ENCODE measurements at places on chromosomes 2 and 18. TPM values are rescaled to one million over a fixed set of nuclear protein-coding genes. Genes with fewer than 3 reads are reported as not detected.
A peak's percentile ranks its signal among the peaks of the same experiment; 100 is the strongest.

DNA sequence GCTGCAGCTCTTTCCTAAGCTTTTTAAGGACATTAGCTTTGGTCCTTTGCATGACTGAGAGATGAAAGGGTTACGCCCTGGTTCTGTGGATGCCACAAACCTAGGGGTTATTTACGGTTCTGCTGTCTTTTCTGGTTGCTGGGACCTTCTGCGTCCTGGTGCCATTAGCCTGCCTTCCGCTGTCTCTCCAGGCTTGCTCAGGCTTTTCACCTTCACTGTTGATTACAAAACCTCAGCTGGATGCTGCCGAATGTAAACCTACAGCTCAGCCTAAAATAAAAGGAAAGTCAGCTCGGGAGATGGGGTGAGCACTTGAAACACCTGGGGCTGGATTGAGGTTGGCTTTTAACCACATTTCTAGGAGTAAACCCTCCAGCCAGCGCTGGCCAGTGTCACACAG lies 130.9 kb upstream of the ARHGAP28 start:
- no peak for DNase-seq
- no peaks in the 10 kb centered on the region for H3K27me3 ChIP-seq
- H3K4me3 ChIP-seq, result no peak overlapping the region
- H3K36me3 ChIP-seq, result no peaks in the 10 kb centered on the region
- no peaks in the 10 kb centered on the region for H3K4me1 ChIP-seq

NETO1 gene
- total RNA-seq, result 3.8 TPM

DNA sequence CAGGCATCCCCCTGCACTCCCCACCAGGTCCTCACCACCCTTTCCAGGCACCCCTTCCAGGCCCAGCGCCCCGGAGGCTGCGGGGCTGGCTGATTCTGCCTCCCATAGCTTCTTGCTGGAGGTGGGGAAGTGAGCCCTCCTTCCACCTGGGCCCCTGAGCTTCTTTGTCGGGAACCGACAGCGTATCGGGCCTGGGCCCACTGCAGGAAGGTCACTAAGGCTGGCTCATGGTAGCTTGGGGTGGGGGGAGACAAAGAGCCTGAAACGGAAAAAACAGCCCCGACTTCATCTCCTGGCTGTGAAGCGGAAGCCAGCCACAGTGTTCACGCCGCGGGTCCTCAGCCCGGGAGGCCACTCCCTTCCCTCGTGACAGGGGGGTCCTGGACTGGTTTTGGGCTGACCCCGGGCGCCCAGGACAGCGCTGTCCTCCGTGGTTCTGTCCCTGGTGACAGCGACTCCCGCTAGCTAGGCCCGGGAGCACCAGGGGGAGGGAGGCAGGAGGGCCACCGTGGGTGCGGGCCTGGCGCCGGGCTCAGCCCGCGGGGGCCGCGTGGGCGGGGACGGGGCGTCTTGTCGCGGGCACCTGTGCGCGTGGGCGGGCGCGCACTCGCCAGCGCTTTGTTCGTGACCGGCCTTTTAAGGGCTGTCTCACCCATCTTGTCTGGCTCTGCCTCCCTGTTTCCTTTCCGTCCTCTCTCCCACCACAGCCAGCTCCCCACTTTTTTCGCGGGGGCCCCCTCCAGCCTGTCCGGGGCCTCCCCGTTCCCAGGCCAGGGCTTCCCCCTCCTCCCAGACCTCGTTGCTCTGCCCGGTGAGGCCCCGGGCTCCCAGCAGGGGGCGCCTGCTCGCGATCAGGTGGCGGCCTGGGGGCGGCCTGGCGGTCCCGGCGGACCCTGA lies 64.9 kb downstream of the DNMT3A start:
- peak overlapping the region; percentile 52 for H3K27ac ChIP-seq
- H3K36me3 ChIP-seq, result peaks cover 5% of the 10 kb centered on the region
- H3K4me3 ChIP-seq, result peak overlapping the region; percentile 52
- H3K27me3 ChIP-seq, result no peaks in the 10 kb centered on the region

LBX2 gene
- total RNA-seq, result 0.87 TPM

DNA sequence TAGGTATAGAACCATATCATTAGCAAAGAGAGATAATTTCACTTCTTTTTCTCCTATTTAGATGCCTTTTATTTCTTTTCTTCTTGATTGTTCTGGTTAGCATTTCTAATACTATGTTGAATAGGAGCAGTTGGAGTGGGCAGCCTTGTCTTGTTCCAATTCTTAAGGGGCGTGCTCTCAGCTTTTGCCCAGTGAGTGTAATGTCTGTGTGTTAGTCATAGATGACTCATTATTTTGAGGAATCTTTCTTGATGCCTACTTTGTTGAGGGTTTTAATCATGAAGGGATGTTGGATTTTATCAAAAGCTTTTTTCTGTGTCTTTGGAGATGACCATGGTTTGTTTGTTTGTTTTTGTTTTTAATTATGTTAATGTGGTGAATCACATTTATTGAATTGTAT lies 1453.1 kb upstream of the SLC39A10 start:
- H3K4me3 ChIP-seq, result no peak overlapping the region
- no peak for DNase-seq
- H3K27ac ChIP-seq, result no peak overlapping the region
- no peaks in the 10 kb centered on the region for H3K36me3 ChIP-seq
- H3K4me1 ChIP-seq, result no peaks in the 10 kb centered on the region

DNA sequence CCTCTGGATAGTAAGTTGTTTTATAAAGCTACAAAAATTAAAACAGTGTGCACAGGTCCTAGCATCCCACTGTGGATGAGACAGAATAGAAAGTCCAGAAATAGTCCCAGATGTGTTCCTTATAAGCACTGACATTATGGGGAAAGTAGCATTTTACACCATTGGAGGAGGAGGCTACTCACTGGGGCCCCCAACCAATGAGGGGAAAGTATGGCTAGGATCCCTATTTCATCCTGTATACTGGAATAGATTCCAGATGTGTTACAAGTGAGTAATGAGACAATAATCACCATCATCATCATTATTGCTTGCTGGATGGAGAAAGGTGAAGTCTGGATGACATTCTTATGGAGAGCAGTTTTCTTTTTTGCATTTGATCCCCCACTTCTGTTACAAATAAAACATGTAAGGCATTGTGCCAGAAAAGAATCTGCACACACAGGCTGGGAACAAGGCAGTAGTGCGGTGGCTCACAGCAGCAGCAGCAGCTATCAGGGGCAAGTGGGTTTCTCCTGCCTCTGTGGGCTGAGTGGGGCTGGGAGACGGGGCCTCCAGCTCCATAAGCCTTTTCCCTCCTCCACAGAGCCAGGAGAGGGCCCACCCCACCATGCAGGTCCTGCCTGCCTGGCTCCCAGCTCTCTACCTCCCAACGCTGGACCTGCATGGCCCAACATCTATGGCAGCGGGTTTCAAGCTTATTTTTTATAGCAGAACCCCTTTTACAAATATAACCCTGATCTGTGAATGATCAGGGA lies 5.0 kb downstream of the ARID5A start:
- no peaks in the 10 kb centered on the region for H3K36me3 ChIP-seq
- peak overlapping the region; percentile 26 for H3K27ac ChIP-seq

SPATA3 gene
- not detected for total RNA-seq

ALPG gene
- not detected for total RNA-seq

CCDC68 gene
- total RNA-seq, result 4.4 TPM

- H3K27ac ChIP-seq, result no peak overlapping the region
- H3K36me3 ChIP-seq, result no peaks in the 10 kb centered on the region
- no peaks in the 10 kb centered on the region for H3K27me3 ChIP-seq
- no peak overlapping the region for H3K4me3 ChIP-seq
These were observed 46.6 kb upstream of the AMMECR1L start for GRCh38 chr2:127932199-127932876.

MERTK gene
- 29.7 TPM for total RNA-seq

DNA sequence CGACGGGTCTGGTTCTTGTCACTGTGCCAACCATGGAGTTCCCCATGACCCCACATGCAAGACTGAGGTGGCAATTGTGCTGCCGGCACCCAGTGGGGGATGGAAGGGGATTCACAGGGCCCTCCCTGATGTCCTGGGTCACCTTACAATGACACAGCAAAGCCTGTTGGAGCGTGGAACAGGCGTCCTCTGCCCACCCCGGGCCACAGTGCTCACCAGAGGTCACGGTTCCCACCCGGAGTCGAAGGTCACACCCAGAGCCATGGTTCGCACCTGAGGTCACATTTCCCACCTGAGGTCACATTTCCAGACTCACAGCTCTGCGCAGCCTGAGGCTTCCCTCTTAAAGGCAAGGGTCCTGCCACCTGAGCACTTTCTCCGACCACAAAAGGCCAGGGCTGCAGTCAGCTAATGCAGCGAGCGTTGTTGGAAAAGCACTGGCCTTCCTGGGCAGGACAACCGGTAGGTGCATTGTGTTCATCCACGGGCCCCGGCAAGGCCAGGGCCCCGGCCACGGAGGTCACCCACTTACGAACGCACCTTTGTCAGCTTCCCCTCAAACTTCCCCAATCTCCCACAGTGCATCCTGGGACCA lies 24.0 kb downstream of the KIF1A start:
- H3K36me3 ChIP-seq, result no peaks in the 10 kb centered on the region
- no peak overlapping the region for H3K4me3 ChIP-seq
- no peaks in the 10 kb centered on the region for H3K4me1 ChIP-seq
- no peak overlapping the region for H3K27ac ChIP-seq
- no peaks in the 10 kb centered on the region for H3K27me3 ChIP-seq

GRCh38 chr18:57898506-57899124 lies 95.5 kb upstream of the ATP8B1 start:
- H3K4me1 ChIP-seq, result no peaks in the 10 kb centered on the region
- H3K36me3 ChIP-seq, result no peaks in the 10 kb centered on the region
- no peak overlapping the region for H3K4me3 ChIP-seq

DNA sequence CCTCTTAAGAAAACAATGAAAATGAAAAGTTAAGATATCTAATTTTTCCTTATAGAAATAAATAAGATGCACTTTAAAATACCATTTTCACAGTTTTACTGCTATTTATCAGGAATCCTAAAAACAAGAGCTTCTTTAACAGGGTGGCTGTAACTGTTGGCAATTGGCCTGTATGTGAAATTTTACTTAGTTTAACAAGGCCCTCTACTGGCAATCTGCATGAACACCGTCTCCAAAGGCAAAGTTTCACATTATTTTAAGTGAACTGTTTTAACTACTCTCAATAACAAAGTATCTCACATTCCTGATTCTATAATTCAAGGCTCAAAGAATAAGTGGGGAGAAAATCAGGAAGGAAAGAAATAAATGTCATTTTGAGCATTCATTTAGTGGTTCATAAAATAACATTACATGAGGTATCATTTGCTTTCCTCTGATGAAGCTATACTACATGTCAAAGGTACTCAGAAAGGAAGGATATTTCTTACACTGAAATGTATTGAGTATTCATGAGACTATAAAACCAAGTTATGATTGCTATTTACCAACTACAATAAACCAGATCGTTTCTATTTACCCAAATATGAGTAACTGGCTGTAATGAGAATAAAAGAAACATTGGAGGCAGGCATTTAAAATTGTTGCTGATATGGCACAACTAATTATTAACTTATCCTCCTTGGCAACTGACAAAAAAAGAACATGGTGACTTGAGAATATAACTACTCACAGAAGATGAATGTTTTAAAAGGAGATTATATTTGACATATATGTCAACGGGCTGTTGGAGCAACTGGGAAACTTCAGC lies 7.0 kb downstream of the NCKAP5 start:
- no peaks in the 10 kb centered on the region for H3K36me3 ChIP-seq
- peaks cover 1% of the 10 kb centered on the region for H3K27me3 ChIP-seq
- no peak overlapping the region for H3K4me3 ChIP-seq
- H3K27ac ChIP-seq, result no peak overlapping the region

AGAP1 gene
- total RNA-seq, result 16.8 TPM

- H3K27ac ChIP-seq, result no peak overlapping the region
- no peak for DNase-seq
- H3K27me3 ChIP-seq, result no peaks in the 10 kb centered on the region
- H3K4me1 ChIP-seq, result no peaks in the 10 kb centered on the region
- no peak overlapping the region for H3K4me3 ChIP-seq
These were observed 18.3 kb downstream of the TRIB2 start for GRCh38 chr2:12734914-12735654.

CRACDL gene
- 7.5 TPM for total RNA-seq

GRCh38 chr2:58959996-58960395 lies 718.9 kb upstream of the FANCL start:
- no peaks in the 10 kb centered on the region for H3K36me3 ChIP-seq
- no peak for DNase-seq
- no peak overlapping the region for H3K4me3 ChIP-seq
- H3K27me3 ChIP-seq, result no peaks in the 10 kb centered on the region
- H3K4me1 ChIP-seq, result no peaks in the 10 kb centered on the region

- H3K27me3 ChIP-seq, result no peaks in the 10 kb centered on the region
- no peak overlapping the region for H3K27ac ChIP-seq
- H3K4me3 ChIP-seq, result no peak overlapping the region
- DNase-seq, result no peak
- no peaks in the 10 kb centered on the region for H3K36me3 ChIP-seq
- no peaks in the 10 kb centered on the region for H3K4me1 ChIP-seq
These were observed 953.0 kb downstream of the DCDC2C start for GRCh38 chr2:4656326-4656725.

GRCh38 chr2:31232586-31232985 lies 1.4 kb upstream of the EHD3 start:
- no peaks in the 10 kb centered on the region for H3K36me3 ChIP-seq
- H3K4me1 ChIP-seq, result no peaks in the 10 kb centered on the region
- DNase-seq, result no peak
- no peak overlapping the region for H3K4me3 ChIP-seq

NT5C1B gene
- total RNA-seq, result not detected

SNORC gene
- 2.5 TPM for total RNA-seq

- no peak overlapping the region for H3K4me3 ChIP-seq
- no peaks in the 10 kb centered on the region for H3K36me3 ChIP-seq
- no peaks in the 10 kb centered on the region for H3K27me3 ChIP-seq
- no peaks in the 10 kb centered on the region for H3K4me1 ChIP-seq
- no peak for DNase-seq
- no peak overlapping the region for H3K27ac ChIP-seq
These were observed 29.5 kb upstream of the ZNF396 start for GRCh38 chr18:35406666-35407065.

GRCh38 chr18:23877371-23877770 lies 137.2 kb upstream of the TTC39C start:
- no peaks in the 10 kb centered on the region for H3K36me3 ChIP-seq
- H3K4me1 ChIP-seq, result no peaks in the 10 kb centered on the region
- H3K27me3 ChIP-seq, result no peaks in the 10 kb centered on the region
- no peak overlapping the region for H3K27ac ChIP-seq
- H3K4me3 ChIP-seq, result no peak overlapping the region

DNA sequence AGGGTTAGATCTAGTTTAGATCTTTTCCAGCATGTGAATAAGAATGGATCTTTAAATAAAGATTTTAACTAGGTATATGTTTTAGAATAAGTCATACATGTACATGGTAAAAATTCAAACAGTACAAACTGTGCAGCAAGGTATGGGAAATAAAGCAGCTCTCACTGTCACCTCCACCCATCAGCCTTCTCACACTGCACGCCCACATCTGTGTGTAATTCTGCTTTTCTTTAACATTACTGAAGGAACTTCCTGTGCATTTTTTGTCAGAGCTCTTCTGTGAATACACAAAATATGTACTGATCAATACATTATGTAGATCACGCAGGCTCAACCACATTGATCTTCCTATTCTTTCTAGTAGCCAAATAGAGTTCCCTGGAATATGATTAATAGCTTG lies 3.4 kb downstream of the CASP8 start:
- H3K27ac ChIP-seq, result no peak overlapping the region
- H3K27me3 ChIP-seq, result no peaks in the 10 kb centered on the region
- no peak overlapping the region for H3K4me3 ChIP-seq
- no peaks in the 10 kb centered on the region for H3K36me3 ChIP-seq
